ENCODE measurements at places on chromosomes 5 and 9.

- no peak for DNase-seq
Observed at GRCh38 chr5:60014331-60014730, 120.8 kb upstream of the PDE4D start.

DNA sequence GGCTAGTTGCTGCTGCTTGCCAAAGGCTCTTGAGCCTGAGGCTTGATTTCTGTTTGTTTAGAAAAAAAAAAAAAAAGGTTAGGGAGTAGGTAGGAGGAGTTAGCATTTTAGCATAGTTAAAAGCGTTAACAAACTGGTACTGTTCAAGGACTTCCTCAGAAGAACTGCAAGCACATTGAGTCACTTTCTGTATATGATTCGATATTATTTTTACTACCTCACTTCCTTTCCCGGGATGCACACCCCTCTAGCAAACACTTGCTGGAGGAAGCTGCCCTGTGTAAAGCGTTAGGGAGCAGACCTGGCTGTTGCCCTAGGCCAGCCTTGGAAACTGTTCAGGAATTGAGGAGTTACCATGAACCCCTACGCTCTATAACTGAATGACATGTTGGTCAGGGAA lies 15.7 kb upstream of the CEP120 start:
- DNase-seq, result no peak

- DNase-seq, result no peak
Observed at GRCh38 chr9:89842267-89842768, 237.5 kb downstream of the GADD45G start.

- DNase-seq, result no peak
Observed at GRCh38 chr9:133707065-133707762, 30.9 kb downstream of the SARDH start.

DNA sequence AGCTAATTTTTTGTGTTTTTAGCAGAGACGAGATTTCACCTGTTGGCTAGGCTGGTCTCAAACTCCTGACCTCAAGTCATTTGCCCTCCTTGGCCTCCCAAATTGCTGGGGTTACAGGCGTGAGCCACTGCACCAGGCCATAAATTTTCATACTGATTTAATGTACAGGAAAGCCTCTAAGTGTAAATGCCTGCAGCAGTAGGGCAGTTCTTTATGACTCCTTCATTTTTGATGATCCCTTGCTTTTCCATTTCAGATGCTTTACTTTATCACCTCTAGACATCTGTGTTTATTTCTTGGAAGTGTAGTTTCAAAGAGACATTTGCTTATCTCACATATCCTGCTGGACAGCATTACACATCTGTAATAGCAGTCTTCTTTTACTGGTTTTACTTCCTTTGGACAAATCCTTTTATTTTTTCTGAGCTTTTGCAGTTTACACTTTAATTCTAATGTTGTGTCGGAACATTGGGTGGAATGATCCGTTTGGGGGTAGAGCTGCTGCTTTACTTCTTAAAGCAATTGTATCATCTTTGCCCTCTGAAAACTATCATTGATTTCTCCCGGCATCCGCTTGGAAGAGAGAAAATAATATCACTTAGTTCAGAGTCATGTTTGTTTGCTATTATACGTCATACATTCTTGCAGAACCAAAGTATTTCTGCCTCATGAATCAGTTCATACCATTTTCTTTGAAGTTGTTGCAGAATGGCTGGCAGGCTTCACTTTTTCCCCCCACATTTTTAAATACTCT lies 36.0 kb downstream of the SCGB3A1 start:
- no peak for DNase-seq

DNA sequence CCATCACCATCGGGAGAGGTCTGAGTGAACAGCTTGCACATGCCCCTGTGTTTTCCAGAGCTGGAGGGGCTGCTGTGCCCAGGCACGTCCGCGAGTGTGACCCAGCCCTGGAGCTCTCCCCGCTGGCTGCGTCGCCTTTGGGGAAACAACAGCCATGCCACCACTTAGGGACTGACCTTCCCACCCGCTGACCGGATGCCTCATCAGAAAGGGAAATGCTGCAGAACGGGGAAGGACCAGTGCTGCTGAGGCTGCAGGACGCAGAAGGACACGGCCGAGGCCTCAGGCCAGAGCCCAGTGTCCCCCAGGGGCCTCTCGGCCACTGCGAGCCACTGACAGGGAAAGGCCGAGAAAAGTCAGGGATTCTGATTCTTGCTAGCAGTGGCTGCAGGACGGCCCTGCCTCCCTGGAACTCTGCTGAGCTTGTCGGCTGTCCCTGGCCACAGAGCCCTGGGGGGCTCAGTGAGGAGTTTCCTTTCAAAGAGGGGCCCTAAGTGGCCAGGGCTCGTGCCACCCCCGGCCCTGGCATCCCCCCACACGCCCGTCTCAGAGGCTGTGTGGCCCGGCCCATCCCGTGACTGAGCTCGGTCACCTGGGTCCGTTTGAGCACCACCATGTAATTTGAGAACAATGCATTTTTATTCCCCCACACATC lies 130.8 kb downstream of the ZNF354C start:
- no peak for DNase-seq

DNA sequence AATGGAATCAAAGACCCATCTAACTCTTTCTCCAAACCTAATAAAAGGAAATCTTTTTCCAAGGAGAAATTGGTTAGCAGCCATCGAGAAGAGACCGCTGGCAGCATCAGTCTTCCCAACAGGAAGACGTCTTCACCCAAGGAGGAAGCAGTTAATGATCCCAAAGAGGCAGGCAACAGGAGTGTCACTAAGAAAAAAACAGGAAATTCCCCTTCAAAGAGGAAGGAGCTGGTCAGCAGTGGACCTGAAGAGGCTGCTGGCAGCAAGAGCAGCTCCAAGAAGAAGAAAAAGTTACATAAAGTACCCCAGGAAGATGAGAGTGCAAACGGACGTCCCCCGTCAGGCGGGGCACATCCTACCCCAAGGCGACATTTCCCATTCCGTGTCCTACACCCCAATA lies 143.7 kb downstream of the ELAVL2 start:
- no peak for DNase-seq

DNA sequence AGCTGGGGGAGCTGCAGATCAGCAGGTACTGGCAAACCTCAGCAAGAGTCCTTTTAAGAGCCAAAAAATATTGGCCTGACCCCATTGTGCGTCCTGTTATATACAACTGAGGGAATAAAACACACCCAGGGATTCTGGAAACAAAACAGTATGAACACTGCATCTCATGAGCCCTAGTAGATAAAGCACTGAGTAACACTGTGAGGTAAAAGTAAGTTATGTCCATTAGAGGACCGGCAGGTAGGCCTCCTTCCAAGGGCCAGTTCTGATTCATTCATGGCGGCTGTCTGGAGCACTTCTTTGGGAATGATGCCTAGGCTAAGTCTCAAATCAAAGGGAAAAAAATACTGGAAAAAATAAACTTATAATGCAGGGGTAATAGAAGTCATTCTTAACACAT lies 64.9 kb downstream of the PDE4D start:
- no peak for DNase-seq

GRCh38 chr9:109975574-109976295 lies 195.7 kb downstream of the PALM2AKAP2 start:
- no peak for DNase-seq

DNA sequence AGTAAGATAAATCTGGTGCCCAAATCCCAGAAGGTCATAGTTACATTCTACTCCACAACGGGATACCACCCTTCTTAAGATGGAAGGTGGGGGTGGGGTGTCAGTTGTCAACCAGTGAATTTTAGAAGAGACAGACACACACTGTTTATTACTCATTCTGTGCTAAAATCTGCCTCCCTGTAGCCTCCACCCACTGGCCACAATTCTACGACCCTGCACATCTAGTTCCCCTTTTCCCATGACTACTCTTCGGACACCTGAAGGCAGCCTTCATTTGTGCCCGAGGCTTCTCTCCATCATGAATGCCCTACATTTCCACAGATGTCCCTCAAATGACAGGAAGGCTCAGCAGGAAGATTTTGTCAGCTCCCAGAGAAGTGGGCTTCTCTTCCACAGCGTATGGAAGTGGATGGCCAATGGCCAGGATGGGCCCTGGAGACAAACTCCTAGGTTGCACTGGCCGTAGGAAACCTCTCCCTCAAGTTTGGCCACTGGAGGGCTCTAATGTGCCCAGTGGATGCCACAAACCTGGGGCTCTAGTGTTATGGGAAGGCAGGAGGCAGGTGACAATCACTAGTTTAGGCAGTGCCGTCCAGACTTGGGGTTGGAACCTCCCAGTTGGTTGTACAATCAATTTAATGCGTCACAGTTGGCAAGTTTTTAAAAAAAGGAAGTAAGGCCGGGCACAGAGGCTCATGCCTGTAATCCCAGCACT lies 46.6 kb downstream of the PTPN3 start:
- DNase-seq, result no peak

DNA sequence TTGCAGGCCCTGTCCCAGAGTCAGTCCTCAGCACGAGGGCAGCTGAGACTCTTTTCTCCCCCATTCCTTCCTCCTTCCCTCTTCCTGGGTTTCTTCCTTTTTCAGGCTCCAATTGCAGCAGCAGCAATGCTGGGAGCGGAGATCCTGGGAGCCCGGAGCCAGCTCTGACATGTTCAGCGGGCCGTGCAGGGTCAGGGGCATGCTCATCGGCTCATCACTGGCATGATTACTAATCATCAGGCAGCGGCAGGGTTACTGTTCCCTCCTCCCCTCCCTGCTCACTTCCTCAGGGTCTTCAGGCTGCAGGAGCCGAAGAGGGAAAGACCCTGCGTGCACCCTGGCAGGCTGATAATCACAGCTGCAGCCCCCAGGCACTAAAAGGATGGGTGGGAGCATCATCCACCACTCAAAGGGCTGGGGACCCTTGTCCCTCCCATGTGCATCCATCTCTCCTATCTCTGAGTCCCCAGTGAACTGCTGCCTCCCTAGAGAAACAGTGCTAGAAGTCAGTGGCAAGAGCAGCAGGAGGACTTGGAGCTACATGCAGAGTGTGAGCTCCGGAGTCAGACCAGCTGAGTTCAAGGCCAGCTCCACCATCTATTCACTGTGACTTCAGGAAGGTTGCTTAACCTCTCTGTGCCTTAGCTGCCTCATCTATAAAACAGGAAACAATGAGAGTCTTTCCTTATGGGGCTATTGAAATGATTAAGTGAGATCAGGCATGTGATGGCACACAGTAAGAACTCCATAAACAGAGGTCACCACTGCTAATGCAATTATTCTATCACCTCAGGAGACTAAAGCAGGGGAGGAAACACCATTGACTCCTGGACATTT lies 7.8 kb upstream of the KCNIP1 start:
- DNase-seq, result no peak

- no peak for DNase-seq
Observed at GRCh38 chr5:170504616-170505266, 921 bp downstream of the KCNIP1 start.

DNA sequence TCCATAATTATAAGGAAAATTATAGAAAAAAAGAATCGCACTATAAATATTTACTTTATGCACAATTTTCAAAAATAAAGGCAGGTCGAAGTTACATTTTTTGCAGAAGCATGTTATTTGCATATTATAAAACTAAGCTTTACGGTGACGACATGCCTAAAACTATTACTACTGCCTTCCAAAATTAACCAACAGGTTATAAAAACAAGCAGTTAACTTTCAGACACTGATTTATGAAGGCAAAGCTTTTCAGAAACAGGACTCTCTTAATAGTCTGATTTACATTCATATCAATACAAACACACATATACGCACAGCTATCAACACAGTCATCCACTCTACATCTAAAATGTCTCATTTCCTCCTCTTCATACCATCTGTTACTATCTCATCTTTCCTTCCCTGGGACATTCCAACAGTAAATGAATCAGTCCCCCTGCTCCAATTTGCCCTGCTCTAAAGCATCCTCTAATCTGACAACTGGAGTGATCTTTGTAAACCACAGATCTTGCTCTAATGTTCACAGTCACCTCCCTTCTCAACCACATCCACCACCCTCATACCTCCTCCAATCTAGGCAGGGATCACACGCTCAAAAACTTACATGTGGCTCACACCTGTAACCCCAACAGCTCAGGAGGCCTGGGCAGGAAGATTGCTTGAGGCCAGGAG lies 21.6 kb downstream of the FBXW11 start:
- DNase-seq, result no peak

GRCh38 chr9:119963258-119963797 lies 594.1 kb upstream of the BRINP1 start:
- no peak for DNase-seq

- peak; percentile 18 for DNase-seq
Observed at GRCh38 chr9:121744002-121744686, 92.7 kb downstream of the DAB2IP start.

DNA sequence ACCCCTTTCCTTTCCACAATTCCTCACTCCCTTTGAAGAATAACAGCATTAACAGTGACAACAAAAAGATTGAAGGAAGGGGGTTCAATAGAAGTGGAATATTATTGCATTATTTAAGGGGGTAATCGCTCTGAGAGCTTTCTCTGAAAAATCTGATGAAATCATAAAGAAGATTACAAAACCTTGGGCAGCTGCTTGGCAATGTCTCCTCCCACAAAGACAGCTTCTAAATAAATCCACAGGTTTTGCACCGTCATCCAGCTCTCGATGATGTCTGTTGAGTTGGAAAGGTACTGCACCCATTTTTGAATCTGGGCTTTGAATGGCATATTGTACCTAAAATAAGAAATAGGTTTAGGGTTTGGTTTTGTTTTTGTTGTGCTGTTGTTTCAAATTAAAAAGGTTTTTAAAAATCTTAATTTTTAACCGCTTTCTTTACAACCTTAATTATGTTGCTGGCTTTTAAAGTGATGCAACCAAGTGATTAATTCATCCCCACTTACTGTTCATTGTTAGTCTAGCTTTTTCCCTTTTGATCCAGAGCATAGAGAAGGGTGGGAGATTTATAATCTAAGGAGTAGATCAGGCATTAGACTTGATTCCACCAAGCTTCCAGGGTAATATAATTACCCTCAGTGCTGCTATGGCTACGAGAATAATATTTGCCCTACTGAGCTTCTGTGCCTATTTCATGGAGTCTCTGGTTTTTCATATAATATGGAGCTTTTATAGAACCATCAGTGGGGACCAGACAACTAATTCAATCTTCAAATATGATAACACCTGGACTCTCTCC lies 85.0 kb downstream of the DNAH5 start:
- DNase-seq, result no peak

DNA sequence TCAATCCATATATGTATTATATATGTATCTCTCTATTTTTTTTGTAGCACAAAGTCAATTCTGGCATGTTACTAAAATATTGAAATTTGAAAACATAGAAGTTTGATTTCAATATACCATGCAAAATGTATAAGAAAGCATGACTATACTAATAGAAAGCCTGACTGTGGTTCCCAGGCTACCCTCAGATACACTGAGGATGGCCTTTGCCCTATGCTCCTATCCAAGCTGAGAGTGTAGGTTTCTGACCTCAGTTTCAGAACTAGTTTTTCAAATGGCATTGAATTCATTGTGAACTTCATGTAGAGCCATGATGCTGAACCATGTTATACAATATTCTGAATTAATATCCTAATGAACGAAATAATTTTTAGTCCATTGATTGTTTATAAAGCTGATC lies 220.4 kb upstream of the IZUMO3 start:
- no peak for DNase-seq
